ENCODE measurements at places on chromosomes 16 and 17. TPM values are rescaled to one million over a fixed set of nuclear protein-coding genes. Genes with fewer than 3 reads are reported as not detected.

DNA sequence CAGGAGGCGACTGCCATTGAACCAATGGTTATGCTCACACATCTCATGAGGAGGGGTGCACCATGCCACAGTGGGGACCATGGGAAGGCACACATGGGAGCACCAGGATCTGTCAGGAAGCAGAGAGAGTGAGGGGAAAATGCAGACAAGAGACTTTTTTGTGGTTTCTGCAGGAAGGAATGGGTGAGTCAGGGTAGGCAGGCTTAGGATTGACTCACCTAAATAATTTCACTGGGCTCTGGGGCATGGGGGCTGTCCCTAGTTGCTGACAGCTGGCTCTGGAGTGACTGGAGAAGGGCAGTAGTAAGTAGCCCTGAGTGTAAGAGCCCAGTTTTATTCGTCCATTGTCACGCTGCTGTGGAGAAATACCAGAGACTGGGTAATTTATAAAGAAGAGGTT, 202.4 kb downstream of the AXIN2 start:
- no peaks in the 10 kb centered on the region for H3K36me3 ChIP-seq
- no peak overlapping the region for H3K4me3 ChIP-seq
- no peaks in the 10 kb centered on the region for H3K4me1 ChIP-seq
- DNase-seq = no peak
- H3K27me3 ChIP-seq = peaks cover 4% of the 10 kb centered on the region
- no peak overlapping the region for H3K27ac ChIP-seq

GRCh38 chr16:20774703-20775362, 11.0 kb downstream of the ACSM3 start:
- no peaks in the 10 kb centered on the region for H3K36me3 ChIP-seq
- DNase-seq = peak; percentile 73
- H3K4me3 ChIP-seq = no peak overlapping the region
- peaks cover 3% of the 10 kb centered on the region for H3K27me3 ChIP-seq
- no peaks in the 10 kb centered on the region for H3K4me1 ChIP-seq

Gene TTYH2
- total RNA-seq = 8.3 TPM

Gene USH1G
- not detected for total RNA-seq

Gene GPT2
- 12.7 TPM for total RNA-seq

Gene TEX19
- total RNA-seq = 0.21 TPM

DNA sequence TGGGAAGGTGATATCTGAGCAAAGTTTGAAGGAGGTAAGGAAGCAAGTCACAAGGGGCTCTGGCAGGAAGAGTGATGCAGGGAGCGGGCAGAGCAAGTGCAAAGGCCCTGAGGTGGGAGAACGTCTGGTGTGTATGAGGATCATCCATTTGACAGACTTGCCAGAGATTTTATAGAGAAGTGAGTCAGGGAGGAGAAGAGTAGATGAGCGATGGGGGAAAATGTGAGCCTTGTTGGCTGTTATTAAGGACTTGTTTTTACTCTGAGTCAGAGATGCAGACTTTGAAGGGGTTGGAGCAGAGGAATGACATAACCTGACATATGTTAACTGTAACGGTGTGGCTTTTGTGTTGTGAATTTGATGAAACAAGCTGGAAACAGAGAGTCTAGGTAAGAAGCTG, 3.5 kb upstream of the CLEC10A start:
- H3K4me1 ChIP-seq = no peaks in the 10 kb centered on the region
- no peaks in the 10 kb centered on the region for H3K36me3 ChIP-seq
- H3K27ac ChIP-seq = no peak overlapping the region
- DNase-seq = no peak

DNA sequence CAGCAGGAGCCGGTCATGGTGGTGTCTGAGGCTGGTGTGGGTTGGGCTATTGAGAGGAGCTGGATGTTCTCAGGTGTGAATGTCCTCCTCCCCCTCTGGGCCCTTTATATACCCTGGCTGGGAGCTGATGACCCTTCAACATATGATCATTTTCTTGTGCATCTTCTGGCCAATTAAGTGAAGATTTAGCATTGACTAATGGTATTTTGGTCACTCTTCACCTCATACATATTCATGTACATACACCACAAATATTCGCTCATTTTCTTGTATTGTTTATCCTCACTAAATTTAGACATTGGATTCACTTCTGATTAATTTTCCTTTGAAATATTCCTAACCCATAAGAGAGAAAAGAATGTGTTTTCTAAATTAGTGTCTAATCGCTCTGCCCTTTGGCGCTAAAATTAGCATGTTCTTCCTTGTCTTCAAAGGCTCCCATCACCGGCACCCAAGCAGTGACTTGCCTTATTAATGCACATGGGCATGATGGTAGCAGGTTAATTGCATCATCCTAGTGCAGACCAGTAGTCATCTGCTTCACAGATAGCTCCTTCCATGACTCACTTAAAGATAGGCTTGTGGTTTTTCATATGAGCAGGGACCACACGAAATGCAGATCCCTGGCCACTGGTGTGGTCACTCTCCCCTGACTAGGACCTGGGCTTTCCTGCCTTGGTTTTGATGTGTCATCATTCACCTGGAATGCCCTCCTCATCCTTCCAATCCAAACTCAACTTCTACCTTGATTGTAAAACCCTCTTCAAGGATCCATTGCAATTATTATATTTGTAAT, at the start of gene KRTAP2-4:
TSS of gene KRTAP2-4 (minus strand) at position 51 of the 796 bp plus-strand sequence. CDS start at position 17, 34 bp downstream.
- no peaks in the 10 kb centered on the region for H3K4me1 ChIP-seq
- no peaks in the 10 kb centered on the region for H3K27me3 ChIP-seq
- H3K36me3 ChIP-seq = no peaks in the 10 kb centered on the region
- H3K4me3 ChIP-seq = no peak within 1 kb of the TSS

Gene FSCN2
- 1.2 TPM for total RNA-seq

DNA sequence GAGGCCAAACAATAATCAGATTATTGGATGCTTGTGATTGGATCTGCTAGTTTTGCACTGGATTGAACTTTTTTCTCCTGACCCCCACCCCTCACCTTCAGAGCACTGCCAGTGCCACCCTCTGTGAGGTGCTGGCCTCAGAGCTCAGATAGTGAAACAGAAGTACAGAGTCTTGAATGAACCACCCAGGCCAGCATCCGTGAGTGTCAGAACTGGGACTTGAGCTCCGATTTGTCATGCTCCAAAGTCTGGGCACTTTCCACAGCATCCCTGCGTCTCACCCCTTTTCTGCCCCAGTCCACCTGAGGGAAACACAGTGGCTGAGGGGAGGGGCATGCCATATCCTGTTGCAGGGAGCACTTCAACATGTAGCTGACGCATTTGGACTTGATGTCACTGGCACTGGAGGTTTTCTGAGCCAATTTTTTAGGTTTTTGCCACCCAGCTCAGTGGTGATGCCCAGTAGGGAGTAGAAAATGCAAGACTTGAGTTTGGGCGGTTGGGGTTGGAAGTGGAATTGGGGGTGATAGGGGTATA, 47.3 kb downstream of the SMPD3 start:
- H3K36me3 ChIP-seq = no peaks in the 10 kb centered on the region
- no peak for DNase-seq
- no peak overlapping the region for H3K27ac ChIP-seq
- H3K27me3 ChIP-seq = no peaks in the 10 kb centered on the region
- H3K4me1 ChIP-seq = no peaks in the 10 kb centered on the region

DNA sequence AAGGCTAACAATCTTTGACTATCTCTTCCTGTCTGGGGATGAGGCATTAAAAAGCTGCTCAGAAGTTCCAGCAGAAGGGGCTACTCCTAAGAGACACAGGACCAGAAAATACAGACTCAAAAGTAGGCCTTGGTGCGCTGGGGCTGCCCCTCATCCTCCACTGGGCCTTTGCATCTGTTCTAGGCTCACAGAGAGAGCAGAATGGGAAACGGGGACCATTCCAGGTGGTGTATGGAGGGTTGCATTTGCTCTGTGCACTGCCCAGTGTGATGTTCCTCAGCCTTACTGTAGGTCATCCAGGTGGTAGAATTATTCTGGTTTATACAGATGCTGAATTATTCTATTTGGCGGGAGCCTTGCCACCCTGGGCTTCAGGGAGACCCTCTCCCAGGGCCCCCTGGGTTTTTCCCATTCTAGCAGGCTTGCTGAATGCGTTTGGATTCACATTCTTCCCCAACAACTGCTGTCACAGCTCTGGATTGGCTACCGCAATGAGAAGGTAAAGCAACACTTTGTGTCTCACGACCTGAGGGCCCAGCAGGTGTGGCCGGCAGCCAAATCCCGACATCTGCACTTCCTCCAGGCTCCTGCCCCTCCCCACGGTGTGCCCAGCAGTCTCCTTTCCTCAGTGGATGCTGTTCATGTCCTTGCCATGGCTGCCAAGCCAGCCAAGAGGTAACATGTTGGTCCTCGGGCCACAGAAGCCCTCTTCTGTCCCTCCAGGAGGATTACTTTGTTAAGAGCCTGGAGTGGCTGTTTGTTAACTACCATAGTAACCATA, 25.0 kb upstream of the ZNHIT3 start:
- H3K27me3 ChIP-seq = peaks cover 2% of the 10 kb centered on the region
- DNase-seq = no peak
- H3K4me1 ChIP-seq = no peaks in the 10 kb centered on the region
- no peaks in the 10 kb centered on the region for H3K36me3 ChIP-seq

Gene EPX
- total RNA-seq = not detected

DNA sequence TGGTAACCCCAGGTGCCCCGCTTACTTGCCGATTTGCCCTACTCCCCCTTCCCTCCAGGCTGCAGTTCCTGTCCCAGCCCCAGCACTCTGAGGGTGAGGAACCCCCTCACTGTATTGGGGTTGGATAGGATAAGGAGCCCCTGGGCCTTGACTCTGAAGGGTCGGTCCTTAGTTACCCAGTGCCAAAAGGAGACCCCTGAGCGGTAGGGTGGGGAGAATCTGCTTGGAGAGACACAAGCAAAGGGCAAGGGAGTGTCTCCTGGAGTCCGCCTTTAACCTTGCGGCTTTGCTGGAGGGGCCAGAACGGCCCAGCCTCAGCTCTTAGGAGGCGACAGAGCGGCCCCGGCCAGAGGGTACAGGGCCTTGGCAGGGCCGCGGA, 13.0 kb downstream of the CARD14 start:
- no peak for DNase-seq
- no peak overlapping the region for H3K27ac ChIP-seq
- no peak overlapping the region for H3K4me3 ChIP-seq
- no peaks in the 10 kb centered on the region for H3K36me3 ChIP-seq
- no peaks in the 10 kb centered on the region for H3K4me1 ChIP-seq

GRCh38 chr16:3756113-3756512, 38.8 kb upstream of the TRAP1 start:
- H3K4me1 ChIP-seq = no peaks in the 10 kb centered on the region
- H3K36me3 ChIP-seq = peaks cover 24% of the 10 kb centered on the region
- H3K4me3 ChIP-seq = no peak overlapping the region
- H3K27me3 ChIP-seq = no peaks in the 10 kb centered on the region

Gene LDHD
- 3.1 TPM for total RNA-seq

Gene HS3ST4
- not detected for total RNA-seq

Gene HOXB2
- 70.1 TPM for total RNA-seq

Gene EPN2
- 35.0 TPM for total RNA-seq

GRCh38 chr16:23950291-23950894, 114.6 kb downstream of the PRKCB start:
- no peaks in the 10 kb centered on the region for H3K36me3 ChIP-seq
- H3K27ac ChIP-seq = no peak overlapping the region
- DNase-seq = no peak
- no peaks in the 10 kb centered on the region for H3K27me3 ChIP-seq

GRCh38 chr17:29292992-29293889, 707 bp downstream of the NUFIP2 start:
- H3K36me3 ChIP-seq = peaks cover 15% of the 10 kb centered on the region
- H3K27me3 ChIP-seq = no peaks in the 10 kb centered on the region
- peak overlapping the region; percentile 96 for H3K4me3 ChIP-seq
- peaks cover 24% of the 10 kb centered on the region for H3K4me1 ChIP-seq

DNA sequence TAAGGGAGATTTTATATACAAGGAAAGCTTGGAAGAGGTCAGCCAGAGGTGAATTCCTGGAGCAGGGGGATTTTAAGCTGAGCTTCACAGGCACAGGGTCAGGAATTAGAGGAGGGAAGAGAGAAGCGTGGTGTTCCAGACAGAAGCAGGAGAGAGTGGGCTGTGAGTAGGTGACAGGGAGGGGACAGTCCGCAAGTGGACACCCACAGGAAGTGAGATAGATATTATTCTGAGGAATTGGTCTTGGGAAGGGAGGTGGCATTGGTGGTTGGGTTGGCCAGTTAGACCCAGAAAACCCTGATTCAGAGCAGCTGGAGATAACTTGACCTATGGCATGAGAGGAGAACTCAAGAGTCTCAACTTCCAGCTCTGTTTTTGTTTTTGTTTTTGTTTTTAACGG, 14.7 kb downstream of the PHB1 start:
- H3K36me3 ChIP-seq = no peaks in the 10 kb centered on the region
- H3K27ac ChIP-seq = no peak overlapping the region
- DNase-seq = no peak
- H3K4me3 ChIP-seq = no peak overlapping the region

DNA sequence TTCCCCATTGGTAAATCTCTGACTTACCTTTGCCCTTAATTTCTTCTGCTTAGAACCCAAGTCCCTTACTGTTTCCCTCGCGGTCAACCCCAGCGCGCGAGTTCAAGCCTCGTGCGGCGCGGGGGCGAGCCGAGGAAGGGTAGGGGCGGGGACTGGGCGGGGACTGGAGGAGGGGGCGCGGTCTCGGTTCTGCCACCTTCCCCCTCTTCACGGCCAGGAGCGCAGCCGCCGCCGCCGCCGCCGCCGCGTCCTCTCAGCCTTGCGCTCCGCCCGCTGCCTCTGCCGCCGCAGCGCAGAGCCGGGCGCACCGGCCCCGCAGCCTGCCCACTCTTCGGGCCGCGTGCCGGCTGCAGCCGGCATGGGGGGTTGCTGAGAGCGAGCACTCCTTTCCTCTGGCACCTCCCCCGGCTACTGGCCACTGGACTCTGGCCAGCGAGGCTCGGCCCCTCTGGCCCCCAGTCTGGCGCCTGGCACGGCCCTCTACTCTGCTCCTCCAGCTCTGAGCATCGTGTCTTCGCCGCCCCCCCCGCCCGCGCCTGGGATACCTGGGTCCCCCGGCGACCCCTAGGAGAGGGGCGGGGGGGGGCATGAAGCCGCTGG, at the start of gene RAPGEFL1:
TSS of gene RAPGEFL1 (plus strand) at position 196 of the 600 bp plus-strand sequence. CDS start at position 588, 392 bp downstream.
- H3K27me3 ChIP-seq = no peaks in the 10 kb centered on the region
- no peaks in the 10 kb centered on the region for H3K36me3 ChIP-seq
- no peak within 1 kb of the TSS for H3K4me3 ChIP-seq
- H3K27ac ChIP-seq = no peak within 1 kb of the TSS

All from Panc1 (cell line).